CD8-positive, alpha-beta memory T cell (primary cell): ENCODE measurements at places on chromosomes 6 and 20.

DNA sequence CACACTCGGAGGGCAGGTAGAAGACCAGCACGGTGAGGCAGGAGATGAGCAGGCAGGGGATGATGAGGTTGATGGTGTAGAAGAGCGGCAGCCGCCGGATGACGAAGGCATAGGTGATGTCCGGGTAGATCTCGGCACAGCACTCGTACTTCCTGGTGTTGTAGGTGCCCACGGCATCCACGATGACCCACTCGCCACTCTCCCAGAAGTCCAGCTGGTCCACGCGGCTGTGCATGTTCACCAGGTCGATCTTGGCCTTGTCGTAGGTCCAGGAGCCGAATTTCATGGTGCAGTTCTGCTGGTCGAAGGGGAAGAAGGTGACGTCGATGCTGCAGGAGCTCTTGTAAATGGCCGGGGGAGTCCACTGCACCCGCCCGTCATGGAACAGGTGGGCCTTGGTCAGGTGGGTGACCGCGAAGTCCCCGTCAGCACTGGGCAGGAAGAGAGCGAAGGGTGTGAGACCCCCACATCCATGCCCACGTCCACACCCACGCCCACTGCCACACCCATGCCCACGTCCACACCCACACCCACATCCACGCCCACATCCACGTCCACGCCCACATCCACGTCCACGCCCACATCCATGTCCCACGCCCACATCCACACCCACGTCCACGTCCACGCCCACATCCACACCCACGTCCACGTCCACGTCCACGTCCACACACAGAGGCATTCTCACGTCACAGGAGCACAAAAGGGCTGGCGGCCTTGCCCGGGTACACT is 10.4 kb downstream of the CHRNA4 start:
- no peak for DNase-seq

- DNase-seq: no peak
Observed at GRCh38 chr6:134560019-134560418, 242.1 kb upstream of the SGK1 start.

DNA sequence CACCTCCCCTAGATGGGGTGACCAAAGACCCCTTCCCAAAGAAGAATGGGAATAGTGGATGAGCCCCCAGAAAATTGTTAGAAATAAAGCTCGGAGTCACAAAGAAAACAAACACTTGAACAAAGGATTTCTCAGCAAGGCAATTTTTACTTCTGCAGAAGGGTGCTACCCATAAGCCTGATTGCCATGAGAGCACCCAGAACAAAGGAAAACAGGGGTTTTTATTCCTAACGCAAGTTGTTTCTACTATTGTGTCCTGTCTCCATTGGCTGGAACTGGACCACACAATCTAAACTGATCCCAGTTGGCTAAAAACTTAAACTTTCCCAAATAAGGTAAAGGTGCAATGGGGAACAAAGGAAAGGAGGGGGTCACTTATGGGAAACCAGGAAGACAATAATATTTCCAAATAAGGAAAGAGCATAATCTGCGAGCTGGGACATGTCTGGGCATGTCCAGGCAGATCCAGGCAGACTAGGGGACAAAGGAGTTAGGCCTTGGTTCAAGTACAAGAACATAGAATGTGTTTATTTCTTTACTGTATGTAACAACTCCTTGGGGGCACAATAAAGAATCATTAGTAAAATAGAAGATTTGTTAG is 20.0 kb downstream of the HLA-B start:
- DNase-seq: no peak

GRCh38 chr6:151576633-151577032 is 82.8 kb downstream of the CCDC170 start:
- no peak for DNase-seq

DNA sequence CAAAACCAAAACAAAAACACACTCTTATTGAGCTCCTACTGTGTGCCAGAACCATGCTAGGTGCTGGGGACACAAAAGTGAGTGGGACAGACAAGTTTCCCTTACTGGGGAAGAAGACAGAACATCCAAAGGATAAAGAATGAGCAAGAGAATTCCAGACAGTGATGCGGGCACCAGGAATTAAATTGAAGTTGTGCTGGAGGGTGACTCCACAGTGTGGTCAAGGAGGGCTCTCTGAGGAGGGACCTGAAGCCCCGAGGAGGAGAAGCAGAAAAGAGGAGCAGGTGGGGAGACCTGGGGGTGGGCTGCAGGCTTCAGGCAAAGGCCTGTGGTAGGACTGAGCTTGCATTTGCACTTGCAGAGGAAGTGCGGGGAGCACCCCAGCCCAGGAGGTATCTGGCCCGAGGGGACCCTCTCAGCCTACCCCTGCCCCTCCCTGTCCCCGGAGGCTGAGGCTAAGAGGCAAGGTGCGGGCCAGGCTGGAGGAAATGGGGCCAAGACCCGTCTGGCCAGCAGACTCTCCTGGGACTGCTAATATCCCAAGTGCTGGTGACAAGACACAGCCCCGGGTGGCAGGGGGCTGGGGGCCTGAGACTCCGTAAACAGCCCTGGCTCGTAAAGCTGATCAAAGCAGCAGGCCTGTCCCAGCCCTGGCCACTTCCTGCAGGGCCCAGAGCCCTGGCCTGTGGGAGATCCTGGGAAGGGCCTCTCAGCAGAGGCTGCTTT is 57.1 kb downstream of the SNAI1 start:
- DNase-seq: no peak

GRCh38 chr6:87907521-87907920 is 140.1 kb upstream of the SPACA1 start:
- peak; percentile 39 for DNase-seq

GRCh38 chr20:23877524-23877923 is 2.0 kb downstream of the CST5 start:
- no peak for DNase-seq

DNA sequence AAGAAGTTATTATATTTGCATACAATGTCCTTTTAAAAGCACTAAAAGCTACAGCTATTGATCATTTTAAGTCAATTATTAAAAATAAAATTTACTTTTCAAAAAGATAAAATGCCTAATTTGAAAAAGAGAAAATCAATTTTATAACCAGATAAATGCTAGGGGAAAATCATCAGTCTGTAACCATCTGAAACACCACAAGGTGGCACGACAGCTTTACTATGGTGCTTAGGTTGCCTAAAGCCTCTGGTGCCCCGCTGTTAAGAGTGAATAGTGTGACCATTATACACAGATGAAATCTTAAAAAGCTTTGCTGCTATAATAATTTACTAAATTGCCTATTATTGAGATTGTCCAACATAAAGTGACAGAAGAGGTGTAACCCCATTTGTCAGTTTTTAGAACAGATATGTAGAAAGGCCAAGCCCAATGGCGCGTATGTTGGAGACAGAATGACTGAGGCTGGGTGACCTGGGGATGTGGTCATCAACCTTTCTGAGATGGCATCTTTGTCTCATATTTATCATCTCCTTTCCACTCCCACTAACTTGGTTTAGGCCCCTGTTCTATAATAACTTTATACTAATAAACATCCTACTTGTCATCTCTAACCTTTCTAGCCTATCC is 100.8 kb downstream of the MOXD1 start:
- DNase-seq: no peak

DNA sequence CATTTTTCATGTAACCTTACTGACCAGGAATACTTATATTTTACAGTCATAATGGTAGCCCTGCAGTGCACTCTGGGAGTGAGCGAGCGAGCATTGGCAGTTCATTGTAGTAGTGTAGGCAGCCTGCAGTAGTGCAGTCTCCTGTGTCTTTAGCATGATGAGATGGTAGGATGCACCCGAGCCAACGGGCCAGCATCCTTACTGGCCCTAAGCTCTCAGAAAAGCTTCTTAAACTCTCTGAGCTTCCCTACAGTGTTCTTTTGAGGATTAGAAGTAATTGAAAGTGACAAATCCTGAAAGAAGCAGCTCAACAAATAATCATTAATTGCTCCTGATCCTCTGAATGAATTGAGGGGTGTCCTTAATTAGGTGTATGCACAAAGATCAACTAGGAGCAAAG is 20.9 kb downstream of the SLC9A8 start:
- no peak for DNase-seq

DNA sequence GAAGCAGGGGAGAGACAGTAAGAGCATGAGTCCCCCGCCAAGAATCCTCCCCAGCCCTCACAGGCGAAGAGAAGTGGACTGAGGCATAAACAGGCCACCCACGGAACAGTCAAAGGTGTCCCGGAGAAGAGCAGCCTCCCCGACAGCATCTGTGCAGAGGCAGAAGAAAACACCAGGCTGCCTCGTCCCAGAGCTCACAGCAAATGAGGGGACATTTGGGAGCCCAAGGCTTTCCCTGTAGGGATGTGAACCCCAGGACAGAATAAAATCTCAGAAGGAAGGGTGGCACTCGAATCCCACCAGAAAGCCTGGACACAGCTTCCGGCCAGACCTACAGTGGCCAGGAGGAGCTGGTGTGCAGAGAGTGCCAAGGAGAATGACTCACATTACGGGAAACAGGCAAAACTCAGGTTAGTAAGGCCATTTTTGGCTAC is 90.4 kb downstream of the DLL1 start:
- no peak for DNase-seq

- DNase-seq: no peak
Observed at GRCh38 chr6:151822252-151823111, 15.0 kb downstream of the ESR1 start.
